SIG-M5 (cell line): ENCODE measurements at places on chromosomes 1 and 21.

DNA sequence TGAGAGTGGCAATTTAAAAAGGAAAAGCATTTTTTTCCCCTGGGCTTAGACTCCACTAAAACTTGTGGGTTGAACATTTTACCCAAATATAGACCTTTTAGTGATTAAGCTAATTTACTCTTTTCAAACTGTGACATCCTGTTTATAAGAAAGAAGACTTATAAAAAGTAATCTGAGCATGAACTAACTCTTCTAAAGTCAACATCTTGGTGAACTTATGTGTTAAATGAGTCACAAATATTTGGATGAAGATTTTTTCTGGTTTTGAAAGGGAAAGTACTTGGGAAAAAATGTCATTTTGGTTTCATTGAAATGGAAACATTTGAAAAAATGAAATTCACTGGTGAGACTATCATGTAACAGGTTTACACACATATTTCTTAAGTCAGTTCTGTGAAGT is 109.8 kb downstream of the KCNK2 start:
- no peak for DNase-seq

DNA sequence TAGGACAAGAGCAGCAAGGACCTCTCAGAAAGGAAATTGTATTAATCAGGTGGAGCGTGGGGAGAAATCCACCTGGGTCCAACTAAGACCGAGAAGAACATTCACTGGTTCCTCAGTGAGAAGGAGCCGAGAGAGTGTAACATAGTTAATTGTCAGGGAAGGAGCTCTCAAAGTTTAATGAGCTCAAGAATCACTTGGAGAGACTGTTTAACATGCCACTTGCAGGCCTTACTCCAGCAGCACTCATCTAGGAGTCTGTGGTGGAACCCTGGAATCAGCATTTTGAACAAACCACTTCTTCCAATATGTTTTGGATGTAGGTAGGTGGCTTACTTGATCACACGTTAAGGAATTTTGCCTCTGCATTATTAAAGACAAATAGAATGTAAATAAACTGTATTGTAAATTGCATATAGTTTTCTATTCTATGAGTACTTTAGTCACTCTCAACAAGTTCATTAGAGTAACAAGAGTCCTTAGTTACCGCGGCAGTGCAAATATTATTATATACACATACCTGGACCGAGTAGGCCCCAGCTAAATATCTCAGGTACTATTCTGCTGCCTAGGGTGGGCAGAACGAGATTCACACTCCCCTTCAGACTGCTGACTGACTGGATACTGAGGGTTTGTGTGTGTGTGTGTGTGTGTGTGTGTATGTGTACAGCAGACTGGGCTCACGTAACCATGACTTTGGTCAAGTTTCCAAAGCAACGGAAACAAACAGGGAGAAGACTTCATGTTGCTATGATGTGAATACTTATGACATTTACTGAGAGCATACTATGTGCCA is 203.2 kb upstream of the USP24 start:
- DNase-seq = no peak

- DNase-seq = no peak
Measured at GRCh38 chr1:3799976-3800685, 3.8 kb upstream of the LRRC47 start.

GRCh38 chr21:34640858-34641257 is 25.9 kb upstream of the RCAN1 start:
- no peak for DNase-seq

GRCh38 chr1:224623743-224624333 is 7.7 kb downstream of the CNIH3 start:
- peak; percentile 76 for DNase-seq

DNA sequence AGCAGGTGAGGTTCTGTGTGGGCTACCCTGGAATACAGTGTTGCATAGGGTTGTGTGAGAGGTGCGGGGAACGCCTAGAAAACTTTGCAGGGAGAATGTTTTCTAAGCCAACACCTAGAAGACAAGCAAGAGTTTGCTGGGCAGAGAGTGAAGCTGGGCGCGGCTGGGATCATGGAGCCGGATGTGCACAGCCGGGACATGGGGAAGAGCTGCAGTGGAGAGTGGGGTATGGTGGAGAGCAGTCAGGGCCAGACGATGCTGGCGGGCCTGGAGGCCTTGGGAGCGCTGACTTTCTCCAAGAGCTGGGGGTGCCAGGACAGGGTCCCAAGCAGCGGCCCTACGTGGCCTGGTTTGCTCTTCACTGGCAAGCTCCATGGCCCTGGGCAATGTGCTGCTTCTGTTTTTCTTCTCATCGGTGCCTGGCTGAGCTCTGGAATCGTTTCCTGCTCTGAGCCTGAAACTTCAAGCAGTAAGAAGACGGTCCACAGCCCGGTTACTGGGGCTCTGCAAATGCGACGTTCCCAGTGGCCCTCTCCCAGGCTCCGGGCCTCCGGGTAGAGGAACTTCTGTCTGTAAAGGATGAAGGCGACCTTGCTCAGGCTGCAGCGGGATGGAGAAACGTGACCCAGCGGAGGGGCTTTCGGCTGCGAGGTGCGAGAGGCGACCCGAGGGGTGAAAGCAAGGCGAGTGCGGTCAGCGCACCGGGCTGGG is 51.9 kb upstream of the CD34 start:
- DNase-seq = no peak

- DNase-seq = no peak
Measured at GRCh38 chr1:117336088-117336817, 31.0 kb upstream of the MAN1A2 start.

DNA sequence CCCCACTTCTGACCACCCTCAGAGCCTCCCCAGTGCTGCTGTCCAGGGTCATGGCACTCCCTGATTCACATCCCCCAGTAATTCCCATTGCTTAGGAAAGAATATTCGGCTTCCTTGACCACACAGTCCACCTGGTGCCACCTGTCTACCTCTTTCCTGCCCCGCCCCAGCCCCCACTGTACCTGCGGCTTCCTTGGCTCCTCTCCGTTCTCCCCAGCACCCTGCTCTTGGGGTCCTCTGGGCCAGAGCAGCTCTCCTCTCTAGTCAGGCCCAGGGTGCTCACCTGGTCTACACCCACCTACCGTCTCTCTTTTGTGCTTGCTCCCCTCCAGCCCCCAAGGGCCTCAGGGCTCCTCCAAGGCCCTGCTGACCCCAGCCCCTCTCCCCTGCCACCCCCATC is 142.6 kb downstream of the PEX14 start:
- no peak for DNase-seq
